Nucleus accumbens (tissue), 56 donors: ENCODE measurements at places on chromosomes 4 and X.

DNA sequence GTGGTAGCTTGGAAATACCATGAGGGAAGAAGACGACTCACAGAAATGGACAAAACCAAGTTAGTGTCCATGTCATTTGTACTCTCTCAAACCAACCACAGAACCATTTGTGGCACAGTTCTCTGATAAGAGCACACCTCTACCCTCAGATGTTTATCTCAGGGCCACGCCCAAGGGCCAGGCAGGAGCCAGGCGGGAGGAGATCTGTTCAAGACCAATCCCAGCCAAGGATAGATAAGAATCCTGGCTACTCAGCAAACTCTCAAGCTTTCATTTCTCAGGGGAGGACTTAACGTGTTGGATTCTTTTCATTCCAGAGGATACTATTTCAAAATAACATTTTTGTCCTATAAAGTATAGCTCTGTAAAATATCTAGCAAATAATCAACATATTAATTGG lies 95.0 kb downstream of the NYX start:
- no peak for DNase-seq

DNA sequence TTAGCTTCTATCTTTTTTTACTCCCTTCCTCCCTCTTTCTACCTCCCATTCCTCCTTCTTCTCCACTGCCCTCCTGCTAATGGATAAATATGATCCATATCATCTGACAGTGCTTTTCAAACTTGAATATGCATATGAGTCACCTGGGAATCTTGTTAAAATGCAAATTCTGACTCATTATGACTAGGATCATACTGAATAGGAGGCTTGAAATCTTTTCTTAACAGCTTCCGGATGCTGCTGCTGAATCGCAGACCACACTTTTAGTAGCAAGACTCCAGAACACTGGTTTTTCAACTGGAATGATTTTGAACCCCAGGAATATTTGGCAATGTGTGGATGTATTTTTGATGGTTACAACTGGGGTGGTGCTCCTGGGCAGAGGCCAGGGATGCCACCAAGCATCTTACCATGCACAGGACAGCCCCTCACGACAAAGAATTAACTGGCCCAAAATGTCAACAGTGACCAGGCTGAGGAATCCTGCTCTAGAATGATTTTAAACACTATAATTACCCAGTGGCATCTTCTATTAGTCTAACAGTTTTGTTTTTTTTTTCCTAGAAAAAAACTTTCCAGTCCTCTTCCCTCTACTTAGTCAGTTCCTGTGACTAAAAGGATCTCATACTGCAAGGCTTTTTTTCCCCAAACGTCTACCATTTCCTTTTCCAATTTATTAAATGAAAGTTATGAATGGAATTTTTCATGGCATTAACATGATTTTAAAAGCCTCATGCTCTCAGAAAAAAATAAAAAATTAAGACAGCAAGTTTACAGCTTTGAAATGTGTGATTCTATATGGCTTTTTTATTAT lies 10.6 kb upstream of the PYURF start:
- DNase-seq, result no peak

DNA sequence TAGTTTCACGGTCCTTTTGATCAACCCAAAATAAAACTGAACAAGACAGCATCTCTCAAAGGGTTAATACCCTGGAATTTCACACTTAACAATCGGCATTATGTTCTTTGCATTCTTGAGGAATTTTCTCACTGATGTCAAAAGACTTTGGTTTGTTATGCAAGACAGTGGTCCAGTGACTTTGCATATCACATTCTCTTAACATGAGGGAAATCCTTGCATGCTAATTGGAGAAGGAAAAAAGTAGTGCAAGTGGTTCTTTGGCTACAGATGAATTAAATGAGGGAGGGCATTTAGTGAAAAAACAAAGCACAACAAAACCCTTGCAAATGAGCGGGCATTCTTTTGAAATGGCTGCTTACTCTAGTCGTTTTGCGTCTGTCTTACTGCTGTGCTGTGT lies 105.1 kb upstream of the LIMCH1 start:
- DNase-seq, result no peak

DNA sequence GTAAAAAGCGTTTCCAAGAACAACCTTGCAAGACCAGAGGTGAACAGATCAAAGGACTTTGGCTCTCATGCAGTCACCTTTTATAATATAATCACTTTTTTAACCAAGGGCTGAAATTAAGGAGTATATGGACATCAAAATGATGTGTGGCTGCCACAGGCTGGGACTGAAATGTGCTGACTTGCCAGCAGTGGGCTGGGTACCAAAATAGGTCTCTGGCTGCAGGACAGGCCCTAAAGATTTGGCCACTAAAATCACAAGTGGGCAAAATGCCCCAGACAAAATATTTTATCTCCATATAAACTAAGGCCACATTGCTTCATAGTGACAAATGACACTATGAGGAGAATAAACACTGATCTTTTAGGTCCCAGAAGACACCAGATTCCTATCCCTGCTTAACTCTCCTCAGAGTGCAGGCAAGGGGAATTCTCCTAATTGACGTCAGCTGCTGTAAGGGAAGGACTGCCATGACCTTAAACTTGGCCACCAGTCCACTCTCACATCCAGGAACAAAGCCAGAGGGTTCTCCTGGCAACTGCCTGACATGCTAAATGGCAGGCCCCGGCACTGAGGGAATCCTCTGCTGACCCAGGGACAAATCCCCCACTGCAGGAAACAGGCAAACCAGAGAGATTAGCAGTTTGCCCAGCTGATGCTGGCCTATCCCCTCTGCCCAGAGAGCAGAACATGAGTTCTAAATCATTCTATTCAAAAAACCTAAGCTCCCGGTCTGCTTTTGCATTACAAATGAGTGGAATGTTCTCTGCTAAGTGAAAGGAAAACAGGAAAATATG lies 155.8 kb downstream of the PPP3CA start:
- peak; percentile 8 for DNase-seq

- no peak for DNase-seq
These were observed 58.2 kb upstream of the PTCHD1 start for GRCh38 chrX:23276475-23276874.

- no peak for DNase-seq
These were observed 9.2 kb upstream of the SEPSECS start for GRCh38 chr4:25169446-25169845.

GRCh38 chr4:129371926-129372325 lies 276.0 kb downstream of the C4orf33 start:
- DNase-seq, result no peak

DNA sequence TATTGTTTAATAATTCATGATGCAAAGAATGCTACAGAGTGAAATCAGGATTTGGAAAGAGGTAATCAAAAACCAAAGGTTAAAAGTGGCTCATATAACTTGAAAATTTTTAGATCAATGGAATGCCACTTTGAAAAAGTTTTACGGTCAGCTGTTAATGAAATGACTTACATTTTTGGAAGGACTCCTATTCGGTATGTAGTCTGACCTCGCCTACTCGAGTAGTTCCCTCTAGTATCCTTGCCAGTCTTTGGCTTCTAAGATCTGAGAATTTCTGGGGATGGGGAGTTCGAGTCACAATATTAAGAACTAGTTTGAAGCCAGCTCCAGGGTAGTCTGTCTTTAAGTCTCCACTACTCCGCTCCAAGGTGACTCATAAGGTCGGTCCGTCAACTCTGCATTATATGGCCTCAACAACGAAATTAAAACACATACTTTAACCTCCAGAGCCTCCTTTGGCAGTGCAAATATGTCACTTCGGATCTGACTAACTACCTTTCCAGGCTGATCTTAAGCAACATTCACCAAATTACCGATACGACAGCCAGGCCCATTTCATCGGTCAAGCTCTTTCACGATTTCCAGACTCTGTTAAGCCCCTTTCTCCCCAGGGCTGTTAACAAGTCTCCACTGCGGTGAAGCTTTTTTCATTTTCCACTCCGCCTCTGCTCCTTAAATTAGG lies 733 bp upstream of the NAA15 start:
- DNase-seq, result no peak

GRCh38 chrX:104084534-104085277 lies 8.7 kb upstream of the TMSB15C start:
- DNase-seq, result no peak

DNA sequence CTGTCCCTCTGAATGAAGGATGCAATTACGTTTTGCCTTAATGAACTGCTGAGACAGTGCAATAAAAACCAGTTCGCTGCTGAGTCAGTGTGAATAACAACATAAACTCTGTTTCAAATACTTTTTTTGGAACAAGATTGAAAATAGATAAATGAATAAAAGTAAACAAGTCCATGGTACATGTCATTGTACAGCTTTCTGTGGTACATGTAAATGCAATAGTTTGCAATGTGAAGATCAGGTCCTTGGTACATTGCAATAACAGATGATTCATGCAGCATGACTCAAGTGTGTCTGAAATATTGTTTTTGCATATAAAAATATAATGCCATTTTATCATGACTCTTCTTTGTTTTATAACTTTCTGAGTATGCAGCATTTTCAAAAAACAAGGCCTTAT lies 193.4 kb upstream of the PACRGL start:
- DNase-seq, result no peak

- no peak for DNase-seq
These were observed 1.6 kb downstream of the RCHY1 start for GRCh38 chr4:75512386-75513211.

DNA sequence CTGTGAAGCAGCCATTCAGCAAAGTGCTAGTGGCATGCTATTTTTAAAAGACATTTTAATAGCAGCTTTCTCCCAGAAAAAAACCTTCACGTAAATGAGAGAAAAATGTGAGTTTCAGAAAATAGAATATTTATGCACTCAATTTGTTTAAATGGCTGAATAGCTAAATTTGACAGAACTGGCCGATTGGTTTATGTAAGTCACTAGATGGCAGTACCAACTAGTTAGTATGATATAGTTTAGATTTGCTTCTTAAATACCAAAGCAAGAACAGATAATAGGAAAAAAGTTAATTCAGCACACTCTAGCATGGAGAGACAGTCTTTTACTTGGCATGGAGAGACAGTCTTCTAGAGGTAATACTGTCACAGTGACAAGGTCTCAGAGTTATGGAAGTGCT lies 250.1 kb downstream of the SNCA start:
- no peak for DNase-seq

DNA sequence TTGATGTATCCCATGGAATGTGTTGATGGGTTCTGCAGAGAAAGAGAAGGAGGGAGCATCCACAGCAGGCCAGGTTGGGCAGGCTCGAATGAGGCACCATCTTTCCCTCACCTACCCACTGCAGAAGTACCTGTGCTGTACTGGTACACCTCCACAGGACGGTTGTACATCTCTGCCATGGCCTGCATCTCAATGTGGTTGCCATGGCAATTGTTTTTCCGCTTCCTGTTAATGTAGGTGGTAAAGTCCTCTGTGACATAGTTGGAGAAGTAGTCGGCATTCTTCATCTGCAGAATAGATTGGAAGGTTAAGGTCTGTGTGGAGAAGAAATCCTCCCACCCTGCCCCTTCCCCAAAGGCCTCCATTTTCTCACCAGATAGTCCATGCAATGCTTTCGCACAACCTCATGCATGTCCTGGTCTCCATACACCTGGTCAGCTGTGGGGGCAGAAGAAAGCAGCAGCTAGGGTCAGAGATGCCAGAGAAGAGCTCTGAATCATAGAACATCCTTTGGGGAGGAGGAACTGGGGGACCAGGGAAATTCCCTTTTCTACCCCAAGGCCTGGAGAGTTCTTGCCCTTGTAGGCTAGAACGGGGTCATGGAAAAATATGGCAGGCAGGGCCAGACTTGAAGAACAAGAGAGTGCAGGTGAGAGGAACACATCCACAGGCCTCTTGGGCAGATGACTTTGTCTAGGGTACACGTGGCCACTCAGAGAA lies 15.9 kb upstream of the PIM2 start:
- DNase-seq, result no peak

- DNase-seq, result no peak
These were observed 6.8 kb upstream of the CTBP1 start for GRCh38 chr4:1255699-1256098.

DNA sequence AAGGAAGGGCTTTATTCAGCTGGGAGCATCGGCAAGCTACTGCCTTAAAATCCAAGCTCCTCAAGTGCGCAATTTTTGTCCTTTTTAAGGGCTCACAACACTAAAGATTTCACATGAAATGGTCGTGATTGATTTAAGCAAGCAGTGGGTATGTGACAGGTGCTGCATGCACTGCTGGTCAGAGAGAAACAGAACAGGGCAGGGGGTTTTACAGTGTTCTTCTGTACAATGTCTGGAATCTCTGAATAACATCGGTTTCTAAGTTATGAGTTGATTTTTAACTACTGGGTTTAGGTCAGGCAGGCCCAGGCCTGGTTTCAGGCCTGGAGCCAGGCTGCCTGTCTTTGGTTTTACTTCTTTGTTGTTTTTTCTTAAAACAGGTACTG lies 6.0 kb downstream of the UGT2B17 start:
- DNase-seq, result no peak

DNA sequence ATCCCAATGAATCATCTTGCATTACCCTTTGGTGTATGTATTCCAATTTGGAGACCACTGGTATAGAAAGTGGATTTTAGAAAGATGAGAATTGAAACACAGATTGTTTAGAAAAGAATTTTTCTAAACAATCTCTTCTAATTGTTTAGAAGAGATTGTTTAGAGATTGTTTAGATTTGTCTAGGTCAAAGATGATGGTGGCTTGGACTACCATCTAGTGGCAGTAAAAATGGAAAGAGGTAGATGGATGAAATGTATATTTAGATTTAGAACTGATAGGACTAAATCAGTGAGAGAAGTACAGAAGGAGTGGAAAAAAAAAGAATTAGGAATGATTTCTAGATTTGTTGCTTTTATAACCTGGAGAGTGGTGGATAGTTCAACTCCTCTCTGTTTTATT lies 70.6 kb downstream of the ARSJ start:
- DNase-seq, result no peak

- no peak for DNase-seq
These were observed 48.0 kb downstream of the CXXC4 start for GRCh38 chr4:104446431-104447278.

DNA sequence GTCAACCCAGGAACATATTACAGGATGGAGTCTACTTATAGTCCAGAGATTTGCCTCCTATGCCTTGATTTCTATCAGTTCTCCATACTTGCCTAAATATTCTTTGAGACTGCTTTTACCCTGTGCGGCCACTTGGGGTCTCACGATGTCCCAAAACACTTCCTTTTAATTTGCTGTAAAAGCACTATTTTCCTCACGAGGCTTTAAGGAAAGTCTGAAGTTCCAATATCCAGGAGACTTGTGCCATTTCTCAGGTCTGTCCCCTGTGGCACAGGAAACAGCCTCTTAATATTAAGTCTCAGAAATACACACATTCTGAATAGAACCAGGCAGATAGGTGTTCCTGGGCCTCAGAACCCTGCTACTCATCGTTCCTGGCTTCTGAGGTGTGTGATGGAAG lies 142.9 kb downstream of the TMEM164 start:
- DNase-seq, result no peak

DNA sequence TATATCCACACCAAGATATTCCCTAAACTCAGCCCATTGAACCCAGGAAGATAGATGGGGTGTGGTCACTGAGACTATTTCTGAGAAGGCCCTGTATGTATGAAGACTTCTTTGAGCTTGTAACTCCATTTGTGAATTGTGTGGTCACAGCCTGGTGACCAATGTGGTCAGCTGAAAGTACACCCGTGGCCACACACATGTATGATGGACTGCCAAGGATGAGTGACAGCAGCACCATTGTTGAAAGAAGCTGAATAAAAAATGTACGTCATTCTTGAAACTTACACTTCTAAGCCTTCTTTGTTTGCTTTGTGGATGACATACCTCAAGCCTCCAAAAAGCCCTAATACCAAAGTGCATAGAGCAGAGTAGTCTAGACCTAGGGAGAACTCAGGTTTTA lies 581.4 kb downstream of the RAB28 start:
- DNase-seq, result no peak

- DNase-seq, result no peak
These were observed 10.4 kb upstream of the PRSS12 start for GRCh38 chr4:118363166-118363565.
